IPS DF 6.9 (cell line): ENCODE measurements at places on chromosomes 5 and 9.

- no peak for DNase-seq
Observed at GRCh38 chr9:80467632-80468031, 895.9 kb downstream of the TLE4 start.

- no peak for DNase-seq
Observed at GRCh38 chr5:149389552-149390495, 10.7 kb upstream of the IL17B start.

GRCh38 chr5:56190497-56190896 is 42.6 kb downstream of the ANKRD55 start:
- no peak for DNase-seq

- no peak for DNase-seq
Observed at GRCh38 chr9:108994695-108995094, 18.6 kb downstream of the CTNNAL1 start.

GRCh38 chr5:32017692-32018367 is 156.3 kb downstream of the GOLPH3 start:
- DNase-seq, result no peak

DNA sequence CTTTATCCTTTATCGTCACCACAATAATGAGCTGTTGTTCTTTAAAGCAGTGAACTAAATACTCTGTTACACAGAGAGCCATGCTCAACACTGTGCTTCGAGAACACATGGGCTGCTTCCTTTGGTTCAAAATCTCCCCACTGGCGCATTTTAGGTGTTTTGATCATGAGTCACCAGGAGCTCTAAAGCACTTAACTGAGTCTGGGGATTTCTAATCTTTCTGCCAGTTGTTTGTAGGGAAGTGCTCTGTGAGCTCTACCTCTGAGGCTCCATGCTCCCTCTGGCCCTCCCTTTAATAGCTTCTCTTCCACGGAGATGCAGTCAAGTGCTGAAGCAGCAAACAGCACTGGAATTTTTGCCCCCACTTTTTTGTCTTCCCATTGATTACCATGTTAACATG is 17.0 kb downstream of the ERAP2 start:
- DNase-seq, result no peak

GRCh38 chr9:134413890-134414623 is 87.8 kb downstream of the RXRA start:
- no peak for DNase-seq

DNA sequence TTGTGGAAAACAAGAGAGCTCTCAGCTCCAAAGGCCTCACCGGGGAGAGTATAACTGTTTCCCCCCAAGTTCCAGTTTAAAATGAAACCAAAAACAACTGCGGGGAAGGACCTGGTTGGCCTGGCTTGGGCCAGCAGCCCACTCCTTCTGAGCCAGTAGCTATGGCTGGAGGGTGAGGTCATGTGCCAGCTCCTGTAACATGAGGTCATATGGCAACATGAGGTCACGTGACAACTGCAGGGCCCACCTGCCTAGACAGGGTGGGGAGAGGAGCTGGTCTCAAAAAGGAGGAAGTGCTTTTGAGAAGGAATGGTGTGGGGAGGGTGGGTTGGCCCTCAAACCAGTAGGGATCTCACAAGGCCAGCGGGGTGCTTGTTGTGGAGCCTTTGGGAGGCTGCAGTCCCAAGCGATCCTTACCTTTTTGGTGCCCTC is 29.3 kb upstream of the CRB2 start:
- DNase-seq, result no peak
